AG04449 (cell line): ENCODE measurements at places on chromosomes 12 and 14.

GRCh38 chr12:14921218-14921617 lies 17.1 kb downstream of the ERP27 start:
- no peak for DNase-seq

GRCh38 chr12:119949594-119949993 lies 39.4 kb upstream of the BICDL1 start:
- DNase-seq, result no peak

GRCh38 chr12:56299853-56300643 lies at the start of gene CS:
CS (minus strand) TSS chr12:56300330; CDS start chr12:56300201, 129 bp downstream.
- peak; percentile 67 for DNase-seq

DNA sequence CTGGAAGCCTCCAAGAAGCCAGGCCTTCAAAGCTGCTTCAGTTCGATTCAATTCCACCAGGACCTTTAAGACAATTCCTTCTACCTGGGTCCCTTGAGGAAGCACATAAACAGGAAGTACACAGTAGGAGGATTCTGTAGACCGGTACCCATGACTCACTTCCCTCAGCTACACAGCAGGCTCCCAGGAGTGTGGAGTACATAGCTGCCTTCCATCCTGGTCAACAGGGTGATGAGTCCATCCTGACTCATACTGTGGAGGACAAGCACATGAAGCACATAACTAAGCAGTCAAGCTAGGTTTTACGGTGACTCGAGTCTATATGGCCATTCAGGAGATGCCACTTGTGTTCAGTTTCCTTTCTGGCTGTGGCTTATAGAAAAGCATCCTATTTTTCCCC lies 197.6 kb upstream of the RBM19 start:
- DNase-seq, result no peak

DNA sequence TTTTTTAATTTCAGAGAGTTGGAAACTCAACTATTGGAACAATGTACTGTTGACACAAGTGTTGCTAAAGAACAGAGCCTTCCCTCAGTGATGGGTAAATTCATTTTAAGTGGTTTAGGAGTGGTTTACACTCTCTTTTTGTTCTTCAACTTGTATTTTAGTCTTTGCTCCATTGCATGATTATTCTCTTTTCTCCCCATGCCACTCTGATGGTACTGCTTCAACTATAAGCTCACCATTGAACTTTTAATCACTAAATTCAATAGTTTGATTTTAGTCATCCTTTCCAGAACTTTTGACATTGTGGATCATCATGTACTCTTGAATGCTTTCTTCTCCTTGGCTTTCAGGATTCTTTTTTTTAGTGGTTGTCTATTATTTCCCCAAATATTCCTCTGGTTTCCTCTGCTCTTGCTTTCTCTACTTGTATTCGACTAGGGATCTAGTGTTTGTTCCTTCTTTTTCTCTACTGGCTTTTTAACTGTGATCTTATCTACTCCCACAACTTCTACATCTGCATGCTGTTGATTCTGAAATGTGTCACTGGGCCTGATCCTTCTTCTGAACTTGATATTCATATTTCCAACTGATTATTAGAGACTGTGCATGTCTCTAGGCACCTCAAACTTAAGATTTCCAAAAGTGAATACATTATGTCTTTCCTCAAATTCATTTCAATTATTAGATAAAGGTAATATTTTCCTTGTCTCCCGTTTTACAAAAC lies 15.4 kb downstream of the ACTR10 start:
- DNase-seq, result no peak
